Epithelial cell of proximal tubule (primary cell): ENCODE measurements at places on chromosomes 7 and 10. TPM values are rescaled to one million over a fixed set of nuclear protein-coding genes. Genes with fewer than 3 reads are reported as not detected.

Gene CRYGN
- not detected in 2 replicates for total RNA-seq

Gene CD36
- not detected in 2 replicates for total RNA-seq

Gene ANKRD30A
- not detected in 2 replicates for total RNA-seq

Gene CRHR2
- not detected in 2 replicates for total RNA-seq

Gene GPAM
- total RNA-seq, result 5.5 and 8.0 TPM in 2 replicates

Gene ZC3HAV1L
- total RNA-seq, result 15.8 and 39.3 TPM in 2 replicates

Gene PDK4
- 0.29 and 0.52 TPM in 2 replicates for total RNA-seq

Gene LLCFC1
- total RNA-seq, result not detected in 2 replicates

Gene SRRT
- 83.3 and 154 TPM in 2 replicates for total RNA-seq

Gene OR9A4
- total RNA-seq, result not detected in 2 replicates

Gene CYP3A4
- not detected in 2 replicates for total RNA-seq

Gene PIP
- total RNA-seq, result not detected in 2 replicates

Gene TMEM176B
- 1.7 TPM in 1 of 2 replicates, not detected in the other for total RNA-seq

Gene STN1
- total RNA-seq, result 19.7 and 28.2 TPM in 2 replicates

Gene SPDYE5
- not detected in 2 replicates for total RNA-seq

Gene OR2A42
- not detected in 2 replicates for total RNA-seq

Gene MMP21
- total RNA-seq, result 0.06 TPM in 1 of 2 replicates, not detected in the other

Gene FAM25C
- 7.0 TPM in 1 of 2 replicates, not detected in the other for total RNA-seq

Gene TNS3
- 36.9 and 40.8 TPM in 2 replicates for total RNA-seq

Gene PROSER2
- total RNA-seq, result 91.6 and 112 TPM in 2 replicates

Gene MKLN1
- 14.7 and 15.2 TPM in 2 replicates for total RNA-seq

Gene SP8
- not detected in 2 replicates for total RNA-seq

Gene ZFAND2A
- 17.2 and 32.8 TPM in 2 replicates for total RNA-seq

Gene PLEKHS1
- total RNA-seq, result not detected in 2 replicates

Gene NEUROD6
- total RNA-seq, result not detected in 2 replicates

Gene ANXA8L1
- total RNA-seq, result 1.7 and 3.3 TPM in 2 replicates

Gene EXOSC1
- total RNA-seq, result 34.2 and 65.3 TPM in 2 replicates

Gene EMX2
- 5.7 and 10.7 TPM in 2 replicates for total RNA-seq

Gene TAS2R4
- total RNA-seq, result 0.14 and 0.23 TPM in 2 replicates

Gene COL13A1
- 6.0 and 13.6 TPM in 2 replicates for total RNA-seq

Gene HOXA4
- total RNA-seq, result 9.2 and 14.6 TPM in 2 replicates

Gene NUTM2B
- total RNA-seq, result 0.40 TPM in 1 of 2 replicates, not detected in the other

Gene TMEM229A
- not detected in 2 replicates for total RNA-seq
